ENCODE measurements at places on chromosomes 3 and 15. TPM values are rescaled to one million over a fixed set of nuclear protein-coding genes. Genes with fewer than 3 reads are reported as not detected.

DNA sequence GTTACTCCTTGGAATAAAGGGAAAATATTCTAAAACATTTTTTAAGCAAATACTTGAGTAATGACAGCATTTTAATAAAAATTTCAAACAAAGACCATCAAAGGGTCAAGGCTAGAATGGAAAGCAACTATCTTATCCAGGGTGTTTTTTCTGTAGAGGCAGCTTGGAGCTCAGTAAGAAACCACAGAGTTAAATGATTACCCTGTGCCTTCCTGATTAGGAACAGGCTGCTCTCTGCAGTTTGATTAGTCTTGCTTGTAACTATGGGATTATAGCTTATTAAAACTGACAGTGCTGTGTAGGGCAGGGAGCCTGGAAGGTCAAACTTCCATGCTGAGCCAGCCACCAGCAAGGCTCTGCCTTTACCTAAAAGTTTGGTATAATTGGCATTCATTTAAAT is 33.1 kb downstream of the QTRT2 start:
- DNase-seq: no peak

DNA sequence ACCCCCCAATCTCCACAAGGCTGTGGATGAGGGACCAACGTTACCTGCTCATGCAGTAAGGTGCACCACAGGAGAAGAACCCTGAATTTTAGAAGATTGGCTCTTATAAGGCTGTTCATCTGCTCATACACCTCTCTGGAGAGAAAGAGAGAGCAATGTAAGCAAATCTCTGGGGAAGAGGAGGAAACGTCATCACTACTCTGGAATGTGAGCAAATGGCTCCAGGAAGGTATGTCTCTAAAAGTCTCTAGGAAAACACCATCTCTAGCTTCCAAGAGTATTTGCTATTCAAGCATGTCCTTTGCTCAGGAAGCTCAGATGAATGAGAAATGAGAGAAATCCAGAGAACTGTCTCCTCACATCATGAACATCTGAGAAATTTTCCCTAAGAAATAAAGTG is 235.4 kb downstream of the TBL1XR1 start:
- no peak for DNase-seq

- no peak for DNase-seq
Observed at GRCh38 chr3:170002879-170003278, 34.9 kb upstream of the GPR160 start.

The ADPRH gene
- total RNA-seq: not detected

The CCDC54 gene
- total RNA-seq: not detected

GRCh38 chr15:25862071-25862471 is 1.1 kb downstream of the ATP10A start:
- no peak for DNase-seq

- DNase-seq: no peak
Observed at GRCh38 chr3:174651951-174652350, 207.2 kb upstream of the NAALADL2 start.

- no peak for DNase-seq
Observed at GRCh38 chr15:71698742-71699141, 111.6 kb upstream of the NR2E3 start.

GRCh38 chr15:41490355-41490754 is 3.3 kb upstream of the ITPKA start:
- peak; percentile 96 for DNase-seq

The PPP2R3A gene
- total RNA-seq: 7.5 TPM

GRCh38 chr3:69384326-69384725 is 1.6 kb downstream of the FRMD4B start:
- no peak for DNase-seq
